Kasumi-1 (cell line): ENCODE measurements at places on chromosomes 2 and 18.

- no peak for DNase-seq
These were observed 59.1 kb upstream of the PAX3 start for GRCh38 chr2:222357930-222358329.

DNA sequence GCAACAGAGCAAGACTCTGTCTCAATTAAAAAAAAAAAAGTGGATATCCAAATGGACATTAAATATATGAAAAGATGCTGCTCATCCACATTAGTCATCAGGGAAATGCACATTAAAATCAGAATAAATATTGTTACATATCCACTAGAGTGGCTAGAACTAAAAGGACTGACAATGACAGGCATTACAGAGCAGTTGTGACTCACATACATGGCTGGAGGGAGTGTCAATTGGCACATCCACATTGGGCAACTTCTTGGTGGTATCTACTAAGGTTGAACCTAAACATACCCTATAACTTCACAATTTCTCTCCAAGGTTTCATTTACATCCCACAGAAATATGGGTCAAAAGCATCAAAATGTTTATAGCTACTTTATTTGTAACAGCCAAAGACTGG is 14.0 kb upstream of the DNER start:
- DNase-seq, result no peak

- no peak for DNase-seq
These were observed 496.6 kb upstream of the SPHKAP start for GRCh38 chr2:228678110-228678509.

DNA sequence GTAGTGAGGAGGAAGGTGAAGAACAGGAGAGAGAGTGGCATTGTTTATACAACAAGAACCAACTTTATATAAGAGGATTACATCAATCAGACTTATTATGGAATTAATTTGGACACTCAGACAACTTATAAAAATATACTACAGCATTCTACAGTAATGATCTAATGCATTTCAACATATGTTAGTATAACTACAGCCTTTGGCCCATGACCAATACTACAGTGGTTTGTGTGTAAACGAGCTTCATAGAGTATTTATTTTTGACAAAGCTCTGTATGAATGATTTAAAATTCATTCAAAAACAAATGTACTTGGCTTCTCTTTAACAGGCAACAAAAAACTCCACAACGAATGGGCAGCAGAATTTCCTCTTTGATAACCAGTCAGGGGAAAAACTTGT is 72.8 kb downstream of the ZNF521 start:
- DNase-seq, result no peak

- no peak for DNase-seq
These were observed 383.5 kb downstream of the ZEB2 start for GRCh38 chr2:144136297-144137010.

- DNase-seq, result no peak
These were observed 226.5 kb downstream of the PID1 start for GRCh38 chr2:229044581-229044980.

- peak; percentile 24 for DNase-seq
These were observed 48.3 kb upstream of the ACAA2 start for GRCh38 chr18:49861659-49862058.

DNA sequence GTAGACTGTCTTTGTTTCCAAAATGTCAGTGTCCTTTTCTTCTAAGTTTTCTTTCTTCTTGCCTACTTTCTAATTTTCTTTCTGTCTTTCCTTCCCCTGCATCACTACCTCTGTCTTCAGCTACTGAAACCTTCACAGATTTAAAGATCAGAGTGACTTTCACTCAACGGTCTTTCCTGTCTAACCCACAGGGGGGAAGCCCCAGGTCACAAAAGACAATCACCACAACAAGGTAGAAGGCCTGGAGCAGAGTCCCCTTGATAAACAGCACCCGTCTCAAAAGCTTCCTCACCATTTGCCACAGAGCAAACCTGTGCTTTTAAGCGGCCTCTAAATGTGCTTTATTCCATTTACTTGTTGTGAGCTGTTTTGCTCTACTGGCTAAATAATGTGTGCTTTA is 665.4 kb downstream of the BCL11A start:
- no peak for DNase-seq

GRCh38 chr18:62196980-62197379 is 9.9 kb downstream of the RELCH start:
- no peak for DNase-seq

DNA sequence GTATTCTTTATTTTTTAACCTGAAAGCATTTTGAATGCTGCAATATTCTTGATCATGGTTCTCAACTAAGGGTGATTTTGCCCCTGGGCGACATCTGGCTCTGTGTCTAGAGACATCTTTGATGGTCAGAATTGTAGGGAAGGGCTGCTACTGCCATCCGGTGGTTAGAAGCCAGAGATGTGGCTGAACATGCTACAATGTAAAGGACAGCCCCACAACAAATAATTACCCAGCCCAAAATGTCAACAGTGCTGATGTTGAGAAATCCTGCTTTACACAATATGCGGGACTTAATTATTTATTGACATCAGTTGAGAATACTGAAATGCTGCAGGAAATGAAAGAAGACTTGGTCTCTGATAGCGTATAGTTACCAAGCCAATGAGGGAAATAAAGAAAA is 37.5 kb upstream of the SERPINB2 start:
- DNase-seq, result peak; percentile 23

- no peak for DNase-seq
These were observed 106.0 kb downstream of the ZNF519 start for GRCh38 chr18:14026199-14026598.

DNA sequence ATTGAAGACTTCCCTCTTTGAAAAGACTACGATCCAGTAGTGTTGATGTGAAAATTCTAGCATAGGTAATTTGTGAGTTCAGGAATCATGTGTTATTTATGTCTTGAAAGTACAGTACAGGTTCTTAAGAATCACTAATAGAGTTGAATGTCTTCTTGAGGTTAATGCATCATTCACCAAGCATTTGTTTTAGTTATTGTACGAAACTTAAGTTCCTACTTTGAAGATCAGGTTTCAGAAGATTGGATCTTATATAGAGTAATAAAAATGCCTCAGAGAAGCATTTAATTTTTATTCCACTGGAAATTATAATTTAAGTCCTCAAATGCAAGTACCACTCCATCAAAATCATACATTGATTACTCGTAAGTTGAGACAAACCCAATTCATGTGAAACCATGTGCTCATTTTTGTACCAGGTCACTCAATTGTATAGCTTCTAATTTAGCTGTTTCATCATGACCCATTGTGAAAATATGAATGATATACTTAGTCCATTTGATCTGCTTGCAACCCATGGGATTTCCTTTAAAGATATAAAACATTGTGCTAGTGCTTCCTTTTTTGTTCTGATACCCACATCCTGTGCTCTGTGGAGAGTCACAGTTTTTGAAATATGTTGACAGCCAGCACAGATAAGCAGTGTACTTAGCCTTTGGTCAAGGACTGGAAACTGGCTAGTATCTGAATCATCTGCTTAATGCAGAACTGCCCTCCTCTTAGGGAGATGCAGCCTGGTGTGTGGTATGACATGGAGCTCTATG is 22.5 kb upstream of the RAB27B start:
- DNase-seq, result peak; percentile 89
